HCT116 (cell line): ENCODE measurements at places on chromosomes 6 and 20.

- DNase-seq = peak; percentile 31
Observed at GRCh38 chr6:144346719-144347447, 61.7 kb downstream of the UTRN start.

DNA sequence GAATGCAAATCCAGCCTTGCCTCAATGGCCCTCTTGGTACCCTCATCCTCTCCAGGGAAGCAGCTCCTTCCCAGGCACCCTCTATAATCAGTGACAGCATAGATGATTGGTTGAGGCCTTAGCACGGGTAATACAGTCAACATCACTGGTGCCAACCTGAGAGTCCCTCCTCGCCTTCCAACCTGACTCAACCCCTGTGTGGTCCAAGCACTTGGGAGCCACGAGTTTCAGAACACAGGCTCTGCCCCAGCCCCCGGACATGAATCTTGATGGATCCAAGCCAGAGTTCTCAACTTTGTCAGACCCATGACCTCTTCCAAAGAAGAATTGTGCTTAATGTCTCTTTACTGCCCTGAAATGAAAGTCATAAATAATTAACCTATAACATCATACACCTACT is 213.9 kb downstream of the PREX1 start:
- no peak for DNase-seq

DNA sequence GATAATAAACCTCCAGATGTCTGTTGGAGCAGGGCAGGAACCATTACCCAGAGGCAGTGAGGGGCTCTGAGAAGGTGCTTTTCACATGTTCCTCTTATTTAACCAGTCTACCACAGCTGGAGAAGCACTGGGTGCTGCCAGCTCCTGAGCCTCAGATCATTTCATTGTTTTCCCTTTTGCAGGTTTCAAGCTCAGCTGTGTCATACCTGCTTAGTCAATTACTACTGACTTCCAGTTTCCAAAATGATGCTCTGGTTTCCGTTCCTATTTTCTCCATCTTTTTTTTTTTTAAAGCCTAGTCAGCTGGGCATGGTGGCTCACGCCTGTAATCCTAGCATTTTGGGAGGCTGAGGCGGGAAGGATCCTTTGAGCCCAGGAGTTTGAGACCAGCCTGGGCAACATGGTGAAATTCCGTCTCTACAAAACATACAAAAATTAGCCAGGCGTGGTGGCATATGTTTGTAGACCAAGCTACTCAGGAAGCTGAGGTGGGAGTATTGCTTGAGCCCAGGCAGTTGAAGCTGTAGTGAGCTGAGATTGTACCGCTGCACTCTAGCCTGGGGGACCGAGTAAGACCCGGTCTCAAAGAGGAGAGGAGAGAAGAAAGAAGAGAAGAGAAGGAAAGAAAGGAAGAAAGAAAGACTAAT is 6.7 kb downstream of the FLOT1 start:
- no peak for DNase-seq

DNA sequence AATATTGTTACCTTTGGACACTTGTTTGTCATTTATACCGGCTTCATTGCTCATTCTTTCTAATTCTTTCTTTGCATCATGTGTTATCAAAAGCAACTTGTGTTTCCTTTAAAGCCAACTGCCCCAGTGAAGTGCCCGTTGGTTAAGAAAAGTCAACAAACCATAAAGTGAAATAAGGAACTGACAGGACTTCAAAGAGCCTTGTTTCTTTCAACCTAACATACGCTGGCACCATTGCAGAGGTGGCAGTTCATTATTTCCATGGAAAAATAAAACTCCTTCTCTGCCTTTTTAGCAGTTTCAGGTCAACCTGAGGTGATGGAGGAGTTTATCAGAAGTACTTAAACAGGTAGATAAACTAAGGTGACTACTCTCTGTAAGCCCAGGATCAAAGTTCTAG is 28.8 kb downstream of the FERMT1 start:
- no peak for DNase-seq

DNA sequence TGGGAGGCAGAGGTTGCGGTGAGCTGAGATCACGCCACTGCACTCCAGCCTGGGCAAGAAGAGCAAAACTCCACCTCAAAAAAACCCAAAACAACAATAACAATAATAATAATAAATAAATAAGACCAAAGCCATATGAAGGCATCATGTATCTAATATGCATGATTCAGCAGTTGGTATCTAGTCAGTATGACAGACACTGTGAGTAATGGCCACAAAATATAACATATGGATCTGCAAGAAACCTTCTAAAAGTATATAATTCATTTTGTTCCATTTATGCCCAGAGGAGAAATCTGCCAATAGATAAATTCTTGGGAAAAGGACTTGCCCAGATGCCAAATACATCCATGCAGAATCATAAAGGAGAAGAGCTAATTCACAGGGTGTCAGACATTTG is 252.3 kb downstream of the BTBD9 start:
- no peak for DNase-seq

GRCh38 chr6:15770347-15771143 is 107.7 kb upstream of the DTNBP1 start:
- no peak for DNase-seq

GRCh38 chr6:142827369-142827768 is 117.6 kb downstream of the HIVEP2 start:
- no peak for DNase-seq

- no peak for DNase-seq
Observed at GRCh38 chr20:11128220-11128718, 454.5 kb upstream of the JAG1 start.

- peak; percentile 75 for DNase-seq
Observed at GRCh38 chr6:82144007-82144851, 103.3 kb downstream of the IBTK start.

DNA sequence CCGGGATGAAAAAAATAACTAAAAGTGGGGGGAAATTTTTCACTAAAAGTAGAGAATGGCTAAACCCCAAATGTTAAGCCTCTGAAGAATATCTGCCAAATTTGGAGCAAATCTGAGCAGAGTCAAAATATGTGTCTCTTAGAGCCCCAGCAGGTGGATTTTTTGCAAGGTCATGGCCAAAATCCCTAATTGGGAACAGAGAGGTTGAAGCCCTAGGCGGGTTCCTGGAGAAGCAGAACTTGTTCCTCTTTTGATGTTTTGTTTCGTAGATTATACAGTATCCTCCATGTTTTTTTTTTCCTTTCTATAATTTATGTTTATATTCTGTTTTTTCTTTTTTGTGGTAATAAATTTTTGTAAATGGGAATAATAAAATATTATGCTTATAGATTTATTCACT is 94.4 kb downstream of the PLCB4 start:
- DNase-seq = no peak

DNA sequence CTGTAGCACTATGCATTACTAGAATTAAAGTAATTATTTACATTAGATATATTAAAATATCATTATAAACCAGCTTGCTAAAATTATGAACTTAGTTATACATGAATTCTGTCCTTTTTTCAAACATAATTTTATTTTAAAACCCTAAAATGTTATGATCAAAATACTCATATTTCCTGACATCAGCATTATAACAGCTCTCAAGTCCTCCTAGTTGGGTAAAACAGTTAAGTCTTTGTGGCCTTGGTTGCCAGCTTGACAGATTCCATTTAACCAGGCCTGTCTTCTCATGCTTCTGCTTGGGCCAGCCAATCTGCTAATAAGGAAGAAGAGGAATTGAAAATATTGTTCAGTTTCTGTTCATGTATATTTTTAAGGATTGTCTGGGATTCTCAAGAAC is 147.9 kb upstream of the SLC35B3 start:
- no peak for DNase-seq

- peak; percentile 55 for DNase-seq
Observed at GRCh38 chr20:17835240-17835933, 133.2 kb downstream of the SNX5 start.

DNA sequence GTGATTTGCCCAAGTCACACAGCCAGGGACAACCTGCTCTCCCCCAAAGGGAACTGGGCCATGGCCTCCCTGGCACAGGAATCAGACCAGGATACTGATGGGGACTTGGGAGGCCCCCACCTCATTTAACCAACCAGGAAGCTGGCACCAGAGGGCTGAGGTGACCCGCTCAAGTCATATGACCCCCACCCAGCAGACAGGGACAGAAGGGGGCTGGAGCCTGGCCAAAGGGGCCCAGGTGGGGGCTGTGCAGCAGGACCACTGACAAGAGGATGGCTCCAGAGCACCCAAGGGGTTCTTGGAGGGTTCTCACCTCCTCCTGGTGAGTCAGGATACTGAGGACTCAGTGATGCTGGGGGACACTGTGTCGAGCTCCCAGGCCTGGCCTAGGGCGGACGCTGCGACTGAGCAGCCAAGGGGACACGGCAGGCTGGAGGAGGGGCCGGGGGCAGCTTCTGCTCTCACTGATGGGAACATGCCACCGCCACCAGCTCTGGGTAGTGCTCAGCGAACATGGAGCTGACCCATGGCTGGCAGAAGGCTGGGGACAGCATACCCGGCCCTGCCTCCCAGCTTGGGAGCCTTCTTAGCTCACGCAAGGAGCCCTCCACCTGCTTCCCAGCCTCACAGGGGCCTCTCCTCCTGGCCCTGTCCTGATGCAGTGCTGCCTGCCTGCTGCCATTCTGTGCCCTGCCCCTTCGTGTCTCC is 1.2 kb downstream of the CST7 start:
- DNase-seq = no peak

- DNase-seq = no peak
Observed at GRCh38 chr6:35786810-35787209, 6.0 kb downstream of the CLPSL1 start.

- peak; percentile 43 for DNase-seq
Observed at GRCh38 chr6:157380779-157381561, at the start of gene ZDHHC14. Gene ZDHHC14, plus strand, starts transcription at chr6:157381190.

- DNase-seq = no peak
Observed at GRCh38 chr6:168538892-168539811, 98.2 kb downstream of the SMOC2 start.

DNA sequence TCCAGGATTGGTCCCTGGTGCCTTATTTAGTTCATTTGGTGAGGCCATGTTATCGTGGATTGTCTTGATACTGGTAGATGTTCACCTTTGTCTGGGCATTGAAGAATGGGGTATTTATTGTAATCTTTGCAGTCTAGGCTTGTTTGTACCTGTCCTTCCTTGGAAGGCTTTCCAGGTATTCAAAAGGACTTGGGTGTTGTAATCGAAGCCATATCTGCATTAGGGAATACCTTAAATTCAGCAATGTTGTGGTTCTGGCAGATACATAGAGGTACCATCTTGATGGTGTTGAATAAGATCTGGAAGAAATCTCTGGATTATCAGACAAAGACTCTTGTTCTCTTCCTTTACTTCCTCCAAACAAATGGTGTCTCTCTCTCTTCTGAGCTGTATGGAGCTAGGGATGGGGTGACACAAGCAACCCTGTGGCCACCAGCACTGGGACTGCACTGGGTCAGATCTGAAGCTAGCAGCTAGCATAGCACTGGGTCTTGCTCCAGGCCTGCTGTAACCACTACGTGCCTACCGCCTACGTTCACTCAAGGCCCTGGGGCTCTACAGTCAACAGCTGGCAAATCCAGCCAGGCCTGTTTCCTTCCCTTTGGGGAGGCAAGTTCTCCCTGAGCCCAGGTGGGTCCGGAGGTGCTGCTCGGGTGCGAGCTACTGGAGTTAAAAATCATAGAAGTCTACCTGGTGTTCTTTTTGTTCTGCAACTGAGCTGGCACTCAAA is 261.1 kb upstream of the CITED2 start:
- no peak for DNase-seq

DNA sequence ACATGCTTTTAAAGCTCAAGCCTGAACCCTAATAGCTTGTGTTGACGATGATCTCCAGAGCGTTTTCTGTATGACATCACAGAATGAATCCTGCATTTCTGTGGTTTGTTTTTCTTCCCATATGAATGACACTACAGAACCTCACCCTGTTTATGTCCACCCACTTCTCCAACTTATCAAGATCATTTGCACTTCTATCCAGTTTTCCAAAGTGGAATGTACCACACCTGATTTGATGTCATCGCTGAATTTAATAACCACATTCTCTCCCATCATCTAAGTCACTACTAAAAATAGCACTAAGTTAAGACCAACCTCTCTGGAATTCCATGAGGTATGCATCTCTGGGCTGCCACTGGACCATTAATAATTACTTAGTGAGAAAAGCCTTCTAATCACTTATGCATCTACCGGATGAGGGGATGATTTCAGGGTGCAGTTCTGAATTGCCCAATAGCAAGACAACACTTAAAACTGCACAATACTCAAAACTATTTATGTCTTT is 33.3 kb upstream of the CITED2 start:
- no peak for DNase-seq

DNA sequence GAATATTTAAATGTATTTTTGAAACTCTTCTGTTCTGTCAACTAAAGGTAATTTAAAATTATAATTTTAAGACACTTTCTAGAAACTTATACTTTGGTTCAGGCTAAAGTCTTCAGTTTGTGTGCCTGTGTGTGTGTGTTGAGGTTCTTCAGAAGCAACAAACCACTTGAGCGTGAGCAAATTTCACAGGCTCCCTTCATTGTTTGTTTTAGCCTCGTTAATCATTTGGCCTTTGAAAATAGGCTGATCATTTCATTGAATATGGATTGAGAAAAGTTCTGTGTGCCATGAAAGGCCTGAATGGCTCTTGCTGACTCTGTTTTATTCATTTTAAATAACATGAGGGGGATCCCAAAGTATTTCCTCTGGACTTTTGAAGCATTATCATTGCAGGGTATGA is 420.1 kb downstream of the CDKAL1 start:
- no peak for DNase-seq

- DNase-seq = no peak
Observed at GRCh38 chr6:2220154-2220553, 25.3 kb downstream of the GMDS start.

DNA sequence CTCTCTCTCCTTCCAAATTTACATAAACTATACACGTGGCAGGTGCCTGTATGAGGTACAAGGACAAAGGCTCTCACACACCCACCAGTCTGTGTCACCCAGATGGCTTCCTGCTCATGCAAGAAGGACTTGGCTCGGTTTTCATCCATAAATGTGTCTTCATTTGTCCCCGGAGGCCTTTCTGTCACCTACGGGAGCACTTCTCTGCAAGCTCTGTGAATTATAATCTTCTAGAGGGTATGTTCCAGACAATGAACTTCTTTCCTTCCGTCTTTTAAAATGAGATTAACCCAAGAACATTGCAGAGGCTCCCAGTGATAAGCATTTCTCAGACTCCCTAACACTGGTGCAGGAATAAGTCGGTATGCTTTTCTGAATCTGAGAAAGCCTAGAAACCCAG is 123.6 kb downstream of the PTPRT start:
- no peak for DNase-seq

GRCh38 chr6:75609639-75610590 is 8.2 kb downstream of the SENP6 start:
- DNase-seq = no peak
